Dermis microvascular lymphatic vessel endothelial cell (primary cell): ENCODE measurements at places on chromosomes 12 and 14. TPM values are rescaled to one million over a fixed set of nuclear protein-coding genes. Genes with fewer than 3 reads are reported as not detected.

DNA sequence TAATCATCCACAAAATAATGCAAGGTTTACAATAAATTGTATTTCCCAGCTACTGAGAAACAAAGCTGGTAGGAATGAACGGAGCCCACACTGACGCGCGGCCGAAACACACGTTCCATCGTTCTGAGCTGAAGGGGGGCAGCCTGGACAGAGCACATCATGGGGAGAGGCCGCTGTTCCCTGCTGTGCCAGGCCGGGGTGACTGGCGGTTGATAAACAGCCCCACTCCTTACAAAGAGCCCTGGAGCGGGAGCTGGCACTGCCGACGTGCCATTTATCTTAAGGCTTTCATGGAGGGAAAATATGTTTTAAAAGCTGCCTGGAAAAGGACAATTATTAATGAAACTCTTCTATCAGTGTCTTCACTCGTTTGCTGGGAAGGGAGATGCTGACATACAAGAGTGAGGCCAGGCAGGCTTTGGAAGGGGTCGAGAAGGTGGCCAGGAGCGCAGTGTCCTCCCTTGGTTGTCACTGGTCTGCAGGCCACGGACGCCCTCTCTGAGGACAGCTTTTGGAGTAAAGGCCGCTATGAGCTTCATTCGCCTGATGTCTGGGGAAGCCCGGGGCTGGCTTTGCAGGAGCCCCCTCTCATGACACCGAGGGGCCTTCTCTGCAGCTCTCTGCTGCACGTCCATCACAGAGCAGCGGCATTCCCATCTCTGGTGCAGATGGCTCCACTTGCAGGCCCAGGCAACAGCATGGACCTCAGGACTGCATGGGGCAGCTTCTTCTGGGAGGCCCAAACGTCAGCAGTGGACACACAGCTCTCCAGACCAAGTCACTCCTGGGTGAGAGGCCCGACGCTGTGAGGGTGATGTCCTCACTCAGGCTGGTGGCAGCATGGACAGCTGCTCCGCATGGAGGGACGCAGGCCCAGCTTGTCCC lies 355.3 kb upstream of the SFSWAP start:
- DNase-seq: no peak

DNA sequence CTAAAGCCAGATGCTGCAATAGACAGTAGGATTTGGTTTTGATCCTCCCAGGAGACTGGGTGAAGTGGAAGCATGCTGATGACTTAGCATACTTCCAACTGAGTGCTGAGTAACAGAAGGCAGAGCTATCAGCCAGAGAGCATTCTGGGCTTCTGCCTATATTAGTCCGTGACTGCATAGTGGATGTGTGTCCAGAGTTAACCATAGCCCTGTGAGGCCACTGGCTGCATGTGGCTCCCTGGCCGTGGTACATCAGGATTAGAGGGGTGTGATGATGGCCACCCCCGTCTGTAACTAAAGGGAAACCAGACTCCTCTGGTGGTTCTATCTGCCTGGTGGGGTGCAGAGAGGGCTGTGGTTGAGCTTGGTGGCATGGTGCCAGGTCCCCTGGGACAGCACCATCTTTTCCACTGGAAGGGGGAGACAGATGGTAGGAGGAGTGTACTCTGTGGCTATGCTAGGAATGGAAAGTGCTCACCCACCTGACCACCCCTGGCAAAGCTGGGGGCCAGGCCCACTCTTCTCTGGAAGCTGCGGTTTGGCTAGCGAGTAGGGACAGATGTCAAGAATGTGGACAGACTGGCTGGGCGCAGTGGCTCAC lies 27.4 kb downstream of the ABCD4 start:
- no peak for DNase-seq

DNA sequence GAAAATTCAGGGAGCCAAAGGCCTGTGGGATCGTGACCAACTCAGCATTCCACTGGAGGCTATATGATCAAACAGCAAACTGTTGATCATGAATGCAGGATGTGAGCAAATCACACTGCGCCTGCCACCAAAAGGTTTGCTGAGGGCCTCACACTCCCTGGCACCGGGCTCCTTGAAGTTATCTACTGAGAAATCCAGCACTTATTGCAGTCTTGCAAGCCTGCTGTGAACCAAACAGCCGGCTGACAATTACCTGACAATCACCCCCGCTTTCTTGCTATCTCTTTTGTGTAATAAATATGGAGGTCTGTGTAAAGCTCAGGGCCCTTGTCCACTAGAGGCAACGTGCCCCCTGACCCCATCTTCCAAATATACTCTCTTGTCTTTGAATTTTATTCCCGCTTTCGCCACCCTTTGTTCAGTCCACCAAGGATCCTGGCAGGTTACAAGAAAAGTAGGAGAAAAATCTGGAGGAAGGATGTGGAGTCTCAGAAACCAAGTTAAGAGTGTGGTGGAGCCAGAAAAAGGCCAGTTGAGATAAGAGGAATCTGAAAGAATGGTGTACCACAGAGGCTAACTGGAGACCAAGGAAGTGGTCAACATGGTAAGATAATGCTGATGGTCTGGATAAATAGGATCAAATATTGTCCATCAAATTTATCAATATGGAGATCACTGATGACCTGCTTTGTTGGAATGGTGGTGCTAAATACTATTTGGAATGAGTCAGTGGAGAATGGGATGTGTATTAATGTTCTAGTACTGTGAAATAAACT lies 229.2 kb downstream of the ALX1 start:
- DNase-seq: no peak

GRCh38 chr14:63745858-63746425 lies 18.1 kb upstream of the SGPP1 start:
- no peak for DNase-seq

- peak; percentile 23 for DNase-seq
These were observed 259.9 kb upstream of the DDHD1 start for GRCh38 chr14:53412819-53413675.

Gene TMEM30B
- total RNA-seq: 0.13 and 0.38 TPM in 2 replicates

Gene ARMH4
- 1.4 and 1.5 TPM in 2 replicates for total RNA-seq
